ENCODE measurements at places on chromosomes 7 and 10.

- DNase-seq: no peak
Observed at GRCh38 chr7:157519798-157520244, 183.0 kb downstream of the DNAJB6 start.

DNA sequence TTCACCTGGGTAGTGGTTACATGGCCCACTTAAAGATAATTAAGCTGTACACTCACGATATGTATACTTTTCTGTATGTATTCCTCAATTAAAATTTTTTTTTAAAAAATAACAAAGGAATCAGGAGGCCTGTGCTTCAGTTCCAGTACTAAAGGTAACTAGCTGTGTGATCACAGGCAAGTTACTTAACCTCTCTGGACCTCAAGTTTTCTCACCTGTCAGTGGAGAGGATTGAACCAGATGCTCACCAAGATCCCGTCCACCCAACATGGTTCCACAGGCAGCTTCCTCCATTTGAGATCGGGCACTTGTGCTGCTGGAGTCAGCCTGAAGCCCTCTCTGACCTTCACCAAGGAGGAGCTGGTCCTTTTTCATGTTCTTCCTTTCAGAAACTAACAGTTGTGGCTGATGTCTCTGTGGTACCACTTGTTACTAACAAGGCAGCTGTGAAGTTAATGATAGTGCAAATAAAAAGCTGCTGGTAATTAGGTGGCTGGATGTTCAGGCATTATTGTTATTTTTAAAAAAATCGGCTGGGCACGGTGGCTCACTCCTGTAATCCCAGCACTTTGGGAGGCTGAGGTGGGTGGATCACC lies 29.4 kb upstream of the SMNDC1 start:
- no peak for DNase-seq

DNA sequence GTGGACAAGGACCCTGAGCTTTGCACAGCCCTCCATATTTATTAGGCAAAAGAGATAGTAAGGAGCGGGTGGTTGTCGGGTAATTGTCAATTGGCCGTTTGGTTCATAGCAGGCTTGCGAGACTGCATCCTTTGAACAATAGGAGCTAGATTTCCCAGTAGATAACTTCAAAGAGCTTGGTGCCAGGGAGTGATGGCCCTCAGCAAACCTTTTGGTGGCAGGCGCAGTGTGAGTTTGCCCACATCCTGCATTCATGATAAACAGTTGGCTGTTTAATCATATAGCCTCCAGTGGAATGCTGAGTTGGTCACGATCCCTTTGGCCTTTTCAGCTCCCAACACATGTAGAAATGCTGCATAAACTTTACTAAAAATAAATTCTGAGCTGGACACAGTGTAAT lies 156.9 kb downstream of the AKR1D1 start:
- DNase-seq: no peak

- DNase-seq: no peak
Observed at GRCh38 chr10:72727130-72727529, 35.2 kb downstream of the MCU start.

DNA sequence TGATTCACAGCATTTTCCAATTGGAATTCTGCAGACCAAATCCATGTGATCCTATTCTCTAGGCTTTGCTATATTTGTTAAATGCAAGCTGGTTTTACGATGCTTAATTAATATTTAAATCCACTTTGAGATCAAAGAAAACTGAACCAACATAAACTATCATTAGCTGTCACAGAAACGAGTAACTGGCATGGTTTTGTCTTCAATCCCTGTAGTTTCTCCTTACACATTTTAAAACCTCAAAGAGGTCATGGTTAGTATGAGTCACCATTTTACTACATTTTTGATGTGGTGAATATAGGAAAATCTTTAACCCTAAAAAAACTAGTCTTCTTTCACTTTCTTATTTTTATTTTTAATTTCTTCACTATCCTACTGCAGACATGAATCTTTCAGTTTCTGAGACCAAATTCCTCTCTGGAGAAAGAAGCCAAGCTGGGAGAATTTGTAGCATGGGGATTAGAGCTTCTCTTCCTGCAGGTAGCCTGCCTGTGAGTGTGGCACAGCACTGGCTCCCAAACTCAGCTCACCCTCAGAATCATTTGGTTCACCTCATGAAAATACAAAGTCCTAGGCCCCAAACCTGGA lies 8.7 kb upstream of the LIPM start:
- DNase-seq: no peak

DNA sequence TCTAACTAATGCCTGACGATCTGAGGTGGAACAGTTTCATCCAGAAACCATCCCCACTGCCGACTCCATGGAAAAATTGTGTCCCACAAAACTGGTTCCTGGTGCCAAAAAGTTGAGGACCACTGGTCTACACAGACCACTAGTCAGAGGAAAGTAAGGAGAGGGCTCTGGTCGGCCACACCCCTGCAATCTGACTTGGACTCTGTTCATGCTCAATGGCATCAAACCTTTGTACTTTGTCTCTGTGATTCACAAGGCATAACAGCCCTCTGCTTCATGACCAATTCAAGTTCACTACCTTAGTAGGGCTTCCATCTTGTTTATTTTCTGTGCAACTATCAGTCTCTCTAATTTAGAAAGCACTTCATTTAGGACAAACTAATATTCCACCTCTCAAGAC lies 1.8 kb downstream of the TUBAL3 start:
- DNase-seq: no peak

DNA sequence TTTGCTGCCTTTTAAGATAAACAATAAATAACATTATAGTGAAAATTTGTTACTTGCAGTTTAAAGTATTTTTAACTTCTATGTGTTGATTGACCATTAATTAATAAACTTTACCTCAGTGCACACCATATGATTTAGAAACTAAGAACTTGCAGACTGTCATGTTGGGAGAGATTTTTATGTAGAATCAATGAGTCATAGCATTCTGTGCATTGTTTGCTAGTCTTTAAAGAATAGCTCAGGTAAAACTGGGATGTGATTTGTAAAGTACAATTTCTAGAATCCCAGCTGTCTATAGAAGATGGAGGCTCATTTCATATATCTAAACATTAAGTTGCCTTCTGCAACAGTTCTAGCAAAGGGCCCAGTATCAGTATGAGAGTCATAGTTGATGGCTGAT lies 199.6 kb upstream of the SEMA3A start:
- no peak for DNase-seq

DNA sequence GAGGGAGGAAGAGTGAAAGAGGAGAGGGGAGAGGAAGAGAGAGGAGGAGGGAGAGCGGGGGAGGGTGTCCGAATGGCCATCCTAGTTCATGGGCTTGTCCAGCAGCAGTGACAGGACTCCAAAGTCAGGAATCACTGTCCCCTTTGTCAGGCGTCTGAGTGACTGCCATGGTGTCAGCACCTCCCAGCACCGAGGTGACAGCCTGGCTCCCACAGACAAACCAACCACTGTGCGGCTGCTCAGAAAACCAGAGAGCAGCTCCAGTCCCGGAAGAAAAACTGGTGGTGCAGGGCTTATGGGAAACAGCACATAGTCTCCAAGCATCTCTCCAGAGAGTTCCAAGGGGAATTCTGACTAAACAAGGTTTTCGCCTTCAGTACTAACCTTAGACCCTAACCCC lies 18.9 kb upstream of the FGFR2 start:
- no peak for DNase-seq

GRCh38 chr10:118392761-118393160 lies 50.6 kb upstream of the FAM204A start:
- no peak for DNase-seq

DNA sequence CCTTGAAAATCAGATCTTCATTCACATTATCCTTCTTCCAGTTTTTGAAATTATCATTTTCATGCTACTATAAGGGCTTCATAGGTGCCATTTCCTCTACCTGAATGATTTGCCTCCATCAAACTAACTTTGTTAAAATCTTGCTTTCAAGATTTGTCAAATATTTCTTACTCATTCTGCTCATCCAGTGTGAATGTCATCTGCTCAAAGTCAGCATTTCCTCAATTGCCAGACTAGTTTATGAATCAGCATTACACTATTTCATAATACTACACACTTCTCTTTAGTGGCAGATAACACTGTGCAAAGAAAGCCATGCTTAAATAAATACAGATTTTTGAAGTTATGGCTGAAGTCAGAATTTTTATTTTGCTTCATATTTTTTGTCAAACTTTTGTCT lies 21.3 kb upstream of the LIPF start:
- DNase-seq: no peak

- no peak for DNase-seq
Observed at GRCh38 chr7:138095972-138096935, 20.0 kb downstream of the AKR1D1 start.

DNA sequence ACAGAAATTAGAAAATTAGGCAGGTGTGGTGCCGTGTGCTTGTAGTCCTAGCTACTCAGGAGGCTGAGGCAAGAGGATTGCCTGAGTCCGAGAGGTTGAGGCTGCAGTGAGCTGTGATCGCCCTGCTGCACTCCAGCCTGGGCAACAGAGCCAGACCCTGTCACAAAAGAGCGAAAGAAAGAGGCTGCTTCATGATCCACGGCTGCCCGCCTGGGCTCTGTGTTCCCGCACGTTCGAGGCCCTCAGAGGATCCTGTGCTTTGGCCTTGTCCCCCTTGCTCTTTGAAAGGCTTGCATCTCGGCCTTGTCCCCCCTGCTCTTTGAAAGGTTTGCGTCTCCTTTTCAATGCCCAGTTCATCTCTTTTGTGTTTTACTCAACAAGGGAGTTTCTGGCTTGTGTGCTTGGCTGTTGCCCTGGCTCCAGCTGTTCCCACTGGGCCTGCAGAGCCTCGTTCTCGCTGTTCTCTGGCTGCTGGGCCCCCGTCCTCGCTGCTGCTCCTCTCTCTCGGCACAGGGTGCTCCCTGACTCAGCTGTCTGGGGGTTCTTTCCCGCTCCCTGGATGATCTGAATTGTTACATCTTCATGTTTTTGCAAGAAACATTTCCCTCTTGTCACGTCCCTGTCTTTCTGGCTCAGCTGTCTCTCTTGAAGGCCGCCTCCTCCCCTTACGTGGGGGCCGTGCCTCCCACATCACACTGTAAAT lies 45.1 kb upstream of the INPP5A start:
- no peak for DNase-seq

DNA sequence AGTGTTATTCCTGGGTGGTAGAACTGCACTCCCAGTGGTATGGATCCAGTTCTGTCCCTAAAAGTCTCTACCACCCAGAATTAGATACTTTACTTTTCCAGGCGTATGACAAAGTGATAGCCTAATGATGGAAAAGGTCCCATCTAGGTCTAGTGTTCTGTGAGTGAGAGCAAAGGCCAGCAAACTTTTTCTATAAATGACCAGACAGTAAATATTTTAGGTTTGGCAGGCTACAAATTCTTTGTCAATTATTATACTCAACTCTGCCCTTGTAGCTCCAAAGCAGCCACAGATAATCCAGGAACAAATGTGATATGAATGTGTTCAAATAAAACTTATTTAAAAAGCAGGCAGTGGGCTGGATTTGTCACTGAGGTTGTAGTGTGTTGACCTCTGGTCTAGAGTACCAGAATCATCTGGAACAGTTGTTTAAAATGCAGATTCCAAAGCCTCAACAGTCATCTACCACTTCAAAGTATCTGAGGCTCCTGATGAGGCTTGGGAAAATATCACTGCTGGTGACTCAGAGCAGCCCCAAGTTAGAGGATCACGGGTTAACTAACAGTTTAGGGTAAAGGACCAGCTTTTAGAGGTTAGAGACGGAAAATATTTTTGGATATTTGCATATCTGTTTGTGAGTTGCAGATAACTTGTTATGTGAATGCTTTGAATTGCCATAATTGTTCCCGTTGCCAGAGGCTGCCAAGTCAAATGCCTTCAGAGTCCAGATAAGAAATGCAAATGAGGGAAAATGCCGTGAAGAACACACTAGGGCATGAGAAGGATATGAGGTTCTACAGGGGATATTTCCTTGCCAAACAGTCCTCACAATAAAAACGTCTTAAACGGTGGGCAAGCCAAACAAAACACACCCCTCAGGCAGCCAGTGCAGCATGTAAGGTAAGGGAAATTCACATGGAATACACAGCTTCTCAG lies 19.4 kb downstream of the NRAP start:
- no peak for DNase-seq

- no peak for DNase-seq
Observed at GRCh38 chr7:22697876-22698606, 29.0 kb upstream of the IL6 start.

DNA sequence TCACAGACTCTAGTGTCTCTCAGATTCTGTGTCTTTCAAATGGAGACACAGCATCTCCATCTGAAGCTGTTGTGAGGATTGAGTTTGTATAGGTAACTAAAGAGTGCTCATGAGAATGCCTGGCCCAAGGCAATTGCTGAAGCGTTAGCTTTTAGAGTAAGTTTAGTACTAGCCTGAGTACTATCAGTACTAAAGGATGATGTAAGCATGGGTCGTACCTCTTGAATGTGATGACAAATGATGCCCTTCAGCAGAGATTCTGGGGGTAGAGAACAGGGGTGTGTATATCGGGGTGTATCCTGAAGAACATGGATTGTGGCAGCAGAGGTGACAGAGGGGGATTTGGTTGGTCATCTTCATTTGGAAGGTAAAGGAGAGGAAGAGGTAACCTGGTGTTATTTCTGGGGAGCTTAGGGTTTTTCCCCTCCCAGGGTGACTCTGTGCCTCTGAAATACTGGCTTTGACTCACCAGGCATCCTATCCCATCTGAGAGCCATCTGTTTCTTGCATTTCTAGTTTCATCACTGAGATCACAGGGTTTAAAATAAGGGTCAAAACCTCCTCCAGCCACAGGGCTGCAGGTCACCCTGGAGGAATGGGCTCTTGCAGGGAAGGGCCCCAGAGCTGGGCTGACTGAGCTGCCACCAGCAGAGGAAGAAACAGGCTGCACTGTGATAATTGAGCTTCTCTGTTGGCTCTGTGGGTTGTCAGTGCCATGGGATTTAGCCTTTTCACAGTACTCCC lies 756.0 kb downstream of the KCNMA1 start:
- DNase-seq: no peak

GRCh38 chr7:151717415-151717814 lies 159.5 kb downstream of the PRKAG2 start:
- DNase-seq: no peak

- DNase-seq: no peak
Observed at GRCh38 chr7:94933256-94933990, 26.0 kb downstream of the PPP1R9A start.

DNA sequence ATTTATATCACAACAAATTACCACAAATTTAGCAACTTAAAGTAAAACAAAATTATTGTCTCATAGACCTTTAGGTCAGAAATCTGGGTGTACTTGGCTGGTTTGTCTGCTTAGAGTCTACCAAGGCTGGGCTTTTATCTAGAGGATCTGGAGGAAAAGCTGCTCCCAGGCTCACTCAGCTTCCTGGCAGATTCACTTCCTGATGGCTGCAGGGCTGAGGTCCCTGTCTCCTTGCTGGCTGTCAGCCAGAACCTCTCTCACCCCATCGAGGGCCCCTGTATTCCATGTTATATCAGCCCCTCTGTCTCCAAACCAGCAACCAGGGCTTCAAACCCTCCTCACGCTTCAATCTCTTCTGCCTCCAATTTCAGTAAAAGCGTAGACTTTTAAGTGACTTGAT lies 734.9 kb downstream of the NRG3 start:
- DNase-seq: no peak

- no peak for DNase-seq
Observed at GRCh38 chr10:109475711-109476421, 447.4 kb downstream of the XPNPEP1 start.
